ENCODE measurements at places on chromosomes 11 and 22. TPM values are rescaled to one million over a fixed set of nuclear protein-coding genes. Genes with fewer than 3 reads are reported as not detected.

DNA sequence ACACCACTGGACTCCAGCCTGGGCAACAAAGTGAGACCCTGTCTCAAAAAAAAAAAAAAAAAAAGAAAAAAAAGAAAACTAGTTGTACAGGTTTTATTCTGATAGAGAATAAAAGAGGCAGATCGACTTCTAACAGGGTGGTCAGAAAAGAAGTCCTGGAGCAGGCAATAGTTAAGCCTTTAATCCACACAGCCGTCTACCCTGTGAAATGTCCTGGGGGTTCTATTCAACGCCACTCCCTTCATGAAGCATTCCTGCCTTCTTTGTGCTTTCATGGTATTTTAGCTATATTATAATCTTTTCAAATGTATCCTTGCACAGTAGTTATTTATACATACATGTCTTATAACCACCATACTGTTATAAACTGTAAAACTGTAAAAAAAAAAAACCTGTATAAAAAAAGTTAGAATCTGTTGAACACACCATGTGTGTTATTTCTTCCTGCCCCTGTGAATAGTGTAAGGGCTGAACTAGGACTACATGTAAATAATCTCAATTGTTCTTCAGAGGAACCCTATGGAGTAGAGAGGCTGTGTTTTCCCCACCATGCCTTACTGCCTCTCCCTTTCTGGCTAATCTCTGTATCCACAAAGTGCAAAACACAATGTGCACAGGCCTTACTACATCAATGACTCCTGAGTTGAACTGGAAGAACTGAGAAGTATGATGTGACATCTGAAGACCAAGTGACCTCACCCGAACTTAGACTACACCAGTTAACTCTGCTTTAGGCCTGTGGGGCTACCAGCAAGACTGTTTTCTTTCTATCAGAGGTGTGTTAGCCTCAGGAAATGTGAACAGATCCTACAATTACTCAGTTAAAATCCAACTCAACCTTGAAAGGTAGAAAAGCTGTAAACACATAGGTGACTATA, 25.3 kb downstream of the PRCP start:
- peaks cover 20% of the 10 kb centered on the region for H3K36me3 ChIP-seq
- H3K4me3 ChIP-seq: no peak overlapping the region
- DNase-seq: no peak
- peaks cover 11% of the 10 kb centered on the region for H3K4me1 ChIP-seq
- H3K27ac ChIP-seq: no peak overlapping the region

DNA sequence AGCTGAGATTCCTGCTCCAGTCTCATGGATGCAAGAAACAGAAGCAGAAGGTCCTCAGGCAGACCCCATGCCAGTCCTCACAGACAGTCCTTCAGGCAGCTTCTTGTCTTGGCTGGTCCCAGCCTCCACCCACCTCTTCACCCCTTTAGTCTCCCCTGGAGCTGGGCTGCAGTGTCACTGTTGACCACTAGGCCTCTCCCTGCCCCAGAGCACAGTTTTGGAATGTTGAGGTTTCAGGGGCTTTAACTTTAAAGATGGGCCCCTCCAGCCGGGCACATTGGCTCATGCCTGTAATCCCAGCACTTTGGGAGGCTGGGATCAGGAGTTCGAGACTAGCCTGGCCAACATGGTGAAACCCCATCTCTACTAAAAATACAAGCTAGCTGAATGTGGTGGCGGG, 39.5 kb upstream of the GCAT start:
- no peak overlapping the region for H3K4me3 ChIP-seq
- peaks cover 6% of the 10 kb centered on the region for H3K36me3 ChIP-seq
- no peak for DNase-seq
- no peaks in the 10 kb centered on the region for H3K27me3 ChIP-seq
- no peak overlapping the region for H3K27ac ChIP-seq

- peak overlapping the region; percentile 26 for H3K27ac ChIP-seq
- H3K4me3 ChIP-seq: peak overlapping the region; percentile 35
- no peaks in the 10 kb centered on the region for H3K27me3 ChIP-seq
- no peaks in the 10 kb centered on the region for H3K36me3 ChIP-seq
- peak; percentile 56 for DNase-seq
Measured at GRCh38 chr11:1943977-1944376, 3.2 kb upstream of the MRPL23 start.

GRCh38 chr22:50222508-50222907, 21.7 kb downstream of the SELENOO start:
- no peak overlapping the region for H3K4me3 ChIP-seq
- no peaks in the 10 kb centered on the region for H3K27me3 ChIP-seq
- H3K36me3 ChIP-seq: no peaks in the 10 kb centered on the region
- DNase-seq: no peak

DNA sequence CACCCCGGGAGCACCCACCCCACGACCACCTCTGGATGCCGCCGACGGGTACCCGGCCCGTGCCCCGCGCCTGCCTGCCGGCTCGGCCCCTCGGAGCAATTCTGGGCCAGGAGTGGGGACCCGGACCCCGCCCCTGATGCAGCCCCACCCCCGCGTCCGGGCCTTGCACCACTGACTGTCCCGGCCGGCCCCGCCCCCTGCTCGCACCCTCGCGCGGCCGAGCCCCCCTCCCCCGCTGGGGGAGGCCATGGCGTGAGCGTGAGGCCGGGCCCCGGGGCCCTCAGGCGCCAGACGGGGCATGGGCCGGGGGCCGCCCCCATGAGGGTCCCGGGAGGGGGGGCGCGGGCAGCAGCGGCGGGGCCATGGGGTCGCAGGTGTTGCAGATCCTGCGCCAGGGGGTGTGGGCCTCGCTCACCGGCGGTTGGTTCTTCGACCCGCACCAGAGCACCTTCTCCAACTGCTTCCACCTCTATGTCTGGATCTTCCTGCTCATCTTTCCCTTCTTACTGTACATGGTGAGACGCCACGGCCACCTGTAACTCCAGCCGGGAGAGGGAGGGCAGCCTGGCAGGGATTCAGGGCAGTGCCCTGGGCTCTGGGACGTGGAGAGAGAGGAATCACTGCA, 486 bp downstream of the PCNX3 start:
- no peaks in the 10 kb centered on the region for H3K27me3 ChIP-seq
- DNase-seq: no peak
- peaks cover 16% of the 10 kb centered on the region for H3K4me1 ChIP-seq
- H3K4me3 ChIP-seq: peak overlapping the region; percentile 96

DNA sequence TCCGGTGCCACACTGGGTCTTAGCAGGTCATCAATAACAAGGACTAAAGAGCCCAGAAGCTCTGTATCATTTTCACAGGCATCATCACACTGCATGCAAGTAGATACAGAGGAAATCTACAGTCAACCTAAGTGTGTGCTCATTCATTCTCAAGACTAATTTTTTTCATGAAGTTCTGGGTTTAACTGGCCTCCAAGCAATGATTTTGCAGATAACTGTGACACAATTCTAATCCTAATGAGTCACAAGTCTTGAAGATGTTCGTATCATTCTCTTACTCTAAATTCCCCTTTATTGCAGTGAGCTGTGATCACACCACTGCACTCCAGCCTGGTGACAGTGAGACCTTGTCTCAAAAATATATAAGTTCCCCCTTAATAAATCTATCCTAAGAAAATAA, 2.5 kb downstream of the OR52W1 start:
- H3K27me3 ChIP-seq: no peaks in the 10 kb centered on the region
- no peaks in the 10 kb centered on the region for H3K4me1 ChIP-seq
- H3K4me3 ChIP-seq: no peak overlapping the region
- DNase-seq: no peak
- H3K27ac ChIP-seq: no peak overlapping the region

DNA sequence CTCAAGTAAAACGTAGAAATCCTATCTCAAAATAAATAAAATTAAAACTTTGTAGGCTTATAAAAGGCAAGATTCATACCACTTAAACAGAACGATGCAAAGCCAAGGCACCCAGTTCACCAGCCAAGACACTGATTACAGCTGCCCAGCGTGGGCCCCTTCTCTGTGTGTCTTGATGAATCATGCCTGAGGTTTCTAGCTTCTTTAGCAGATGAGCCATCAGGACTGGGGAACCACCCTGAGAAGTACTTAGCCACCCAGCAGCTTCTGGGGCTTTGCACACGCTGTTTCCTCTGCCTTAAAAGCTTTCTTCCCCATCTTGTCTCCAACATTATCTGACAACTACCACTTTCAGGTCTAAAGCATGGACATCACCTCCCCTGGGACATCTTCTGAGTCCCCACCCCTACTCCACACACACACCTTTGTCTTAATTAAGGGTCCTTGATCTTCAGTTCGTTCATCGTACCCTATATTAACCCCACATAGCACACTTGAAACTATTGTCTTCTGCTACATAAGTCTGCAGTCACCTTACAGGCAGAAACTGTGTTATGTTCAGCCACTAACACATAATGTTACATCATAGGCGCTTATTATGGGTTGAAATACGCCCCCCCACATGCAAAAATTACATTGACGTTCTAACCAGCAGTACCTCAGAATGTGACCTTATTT, 8.7 kb upstream of the LAYN start:
- no peak for DNase-seq
- no peak overlapping the region for H3K27ac ChIP-seq
- no peak overlapping the region for H3K4me3 ChIP-seq
- peaks cover 4% of the 10 kb centered on the region for H3K4me1 ChIP-seq

GRCh38 chr11:119692540-119692820, 36.5 kb downstream of the NECTIN1 start:
- DNase-seq: no peak
- peak overlapping the region; percentile 99 for H3K27ac ChIP-seq
- H3K36me3 ChIP-seq: no peaks in the 10 kb centered on the region
- H3K4me1 ChIP-seq: peaks cover 65% of the 10 kb centered on the region
- peak overlapping the region; percentile 11 for H3K4me3 ChIP-seq
- no peaks in the 10 kb centered on the region for H3K27me3 ChIP-seq

DNA sequence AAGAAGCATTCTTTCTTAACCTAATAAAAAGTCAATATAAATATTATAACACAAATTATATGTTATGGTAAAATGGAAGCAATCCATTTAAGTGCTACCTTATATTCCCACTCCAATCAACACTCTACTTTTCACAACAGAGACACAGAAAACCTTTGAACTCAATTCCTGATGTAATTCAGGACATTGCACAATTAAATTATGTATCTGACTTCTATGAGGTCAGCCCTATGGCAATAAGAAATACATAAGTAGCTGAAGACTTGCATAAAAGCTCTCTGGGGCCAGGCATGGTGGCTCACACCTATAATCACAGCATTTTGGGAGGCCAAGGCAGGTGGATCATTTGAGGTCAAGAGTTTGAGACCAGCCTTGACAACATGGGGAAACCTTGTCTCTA, 6.8 kb downstream of the OR4D10 start:
- peaks cover 6% of the 10 kb centered on the region for H3K27me3 ChIP-seq
- no peaks in the 10 kb centered on the region for H3K4me1 ChIP-seq
- H3K27ac ChIP-seq: no peak overlapping the region
- H3K4me3 ChIP-seq: no peak overlapping the region
- H3K36me3 ChIP-seq: no peaks in the 10 kb centered on the region
- DNase-seq: no peak

DNA sequence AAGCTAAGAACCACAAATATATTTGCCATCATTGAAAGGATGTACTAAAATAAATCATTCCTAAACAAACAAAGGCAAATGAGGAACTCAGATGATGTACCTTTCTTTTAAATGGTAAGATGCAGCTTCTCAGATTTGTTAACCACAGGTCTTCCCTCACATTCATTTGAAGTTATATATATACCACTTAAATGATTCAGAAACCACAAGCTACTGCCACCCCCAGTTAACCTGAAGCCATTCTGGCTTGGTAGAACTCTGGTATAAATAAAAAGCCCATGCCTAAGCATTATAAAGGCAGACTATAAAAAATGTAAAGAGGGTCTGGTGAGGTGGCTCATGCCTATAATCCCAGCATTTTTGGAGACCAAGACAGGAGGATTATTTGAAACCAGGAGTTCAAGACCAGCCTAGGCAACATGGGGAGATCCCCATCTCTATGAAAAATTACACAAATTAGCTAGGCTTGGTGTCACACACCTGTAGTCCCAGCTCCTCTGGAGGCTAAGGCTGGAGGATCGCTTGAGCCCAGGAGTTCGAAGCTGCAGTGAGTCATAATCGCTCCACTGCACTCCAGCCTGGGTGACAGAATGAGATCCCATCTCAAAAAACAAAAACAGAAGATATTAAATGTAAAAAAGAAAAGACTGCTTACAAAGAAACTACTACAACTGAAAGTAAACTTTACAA, 1185.3 kb downstream of the JRKL start:
- H3K27me3 ChIP-seq: no peaks in the 10 kb centered on the region
- no peaks in the 10 kb centered on the region for H3K4me1 ChIP-seq
- no peak for DNase-seq
- no peaks in the 10 kb centered on the region for H3K36me3 ChIP-seq
- no peak overlapping the region for H3K4me3 ChIP-seq
- H3K27ac ChIP-seq: no peak overlapping the region

GRCh38 chr11:107018902-107019493, 722 bp upstream of the GUCY1A2 start:
- H3K36me3 ChIP-seq: no peaks in the 10 kb centered on the region
- H3K27me3 ChIP-seq: peaks cover 52% of the 10 kb centered on the region
- DNase-seq: peak; percentile 82
- H3K27ac ChIP-seq: peak overlapping the region; percentile 64
- peaks cover 10% of the 10 kb centered on the region for H3K4me1 ChIP-seq
- H3K4me3 ChIP-seq: peak overlapping the region; percentile 91

GRCh38 chr11:101860696-101861427, 53.9 kb upstream of the CEP126 start:
- H3K4me1 ChIP-seq: peaks cover 4% of the 10 kb centered on the region
- no peak overlapping the region for H3K4me3 ChIP-seq
- H3K36me3 ChIP-seq: no peaks in the 10 kb centered on the region
- DNase-seq: no peak
- no peak overlapping the region for H3K27ac ChIP-seq
- no peaks in the 10 kb centered on the region for H3K27me3 ChIP-seq

DNA sequence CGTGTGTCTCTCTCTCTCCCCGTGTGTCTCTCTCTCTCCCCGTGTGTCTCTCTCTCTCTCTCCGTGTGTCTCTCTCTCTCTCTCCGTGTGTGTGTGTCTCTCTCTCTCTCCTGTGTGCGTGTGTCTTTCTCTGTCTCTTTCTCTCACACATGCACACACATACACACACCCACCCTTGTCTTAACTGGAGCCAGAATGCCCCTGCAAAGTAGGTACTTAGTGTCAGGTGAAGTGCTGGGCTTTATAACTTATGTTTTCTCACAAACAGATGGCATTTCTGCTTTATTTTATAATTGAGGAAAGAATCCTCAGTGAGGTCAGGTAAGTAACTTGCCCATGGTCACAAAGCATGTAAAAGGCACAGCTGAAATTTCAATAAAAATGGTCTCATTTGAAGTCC, 106.0 kb downstream of the CSNK2A3 start:
- peak overlapping the region; percentile 73 for H3K4me3 ChIP-seq
- peaks cover 24% of the 10 kb centered on the region for H3K4me1 ChIP-seq
- no peak for DNase-seq
- peaks cover 28% of the 10 kb centered on the region for H3K27me3 ChIP-seq
- H3K27ac ChIP-seq: peak overlapping the region; percentile 77

- no peak overlapping the region for H3K4me3 ChIP-seq
- no peak for DNase-seq
- H3K27ac ChIP-seq: no peak overlapping the region
- H3K36me3 ChIP-seq: no peaks in the 10 kb centered on the region
Measured at GRCh38 chr11:13313005-13313819, 35.6 kb downstream of the BMAL1 start.

DNA sequence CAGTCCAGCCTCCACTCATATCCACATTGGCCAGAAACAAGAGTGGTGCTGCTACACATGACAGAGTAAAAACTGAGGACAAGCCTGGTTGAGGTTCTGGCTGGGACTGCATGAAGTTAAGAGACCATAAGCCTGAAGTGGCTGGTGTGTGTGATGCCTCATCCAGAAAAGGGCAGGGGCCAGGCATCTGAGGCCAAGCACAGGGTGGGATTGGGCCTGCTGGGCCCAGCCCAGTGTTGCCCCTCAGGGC, 25.3 kb downstream of the ARVCF start:
- H3K36me3 ChIP-seq: no peaks in the 10 kb centered on the region
- no peak overlapping the region for H3K27ac ChIP-seq
- no peaks in the 10 kb centered on the region for H3K27me3 ChIP-seq

Gene USH1C
- 30.0 TPM for total RNA-seq

Gene HBE1
- not detected for total RNA-seq

Gene HBG2
- not detected for total RNA-seq

Gene OR51B5
- total RNA-seq: not detected
